IPS-NIHi11 (cell line): ENCODE measurements at places on chromosomes 5 and 9.

GRCh38 chr5:151058891-151059489 is 21.8 kb downstream of the TNIP1 start:
- DNase-seq = no peak

GRCh38 chr5:143056792-143057579 is 286.8 kb downstream of the ARHGAP26 start:
- no peak for DNase-seq

DNA sequence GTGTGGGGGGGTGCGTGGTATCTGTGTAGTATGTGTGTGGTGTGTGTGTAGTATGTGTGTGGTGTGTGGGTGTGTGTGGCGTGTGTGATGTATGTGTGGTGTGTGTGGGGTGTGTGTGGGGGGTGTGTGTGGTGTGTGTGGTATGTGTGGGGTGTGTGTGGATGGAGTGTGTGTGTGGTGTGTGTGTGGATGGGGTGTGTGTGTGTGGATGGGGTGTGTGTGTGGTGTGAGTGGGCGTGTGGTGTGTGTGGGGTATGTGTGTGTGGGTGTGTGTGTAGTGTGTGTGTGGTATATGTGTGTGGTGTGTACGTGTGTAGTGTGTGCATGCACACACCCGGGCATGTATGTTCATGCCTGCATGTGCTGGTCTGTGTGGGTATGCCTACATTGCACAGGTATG is 420.9 kb upstream of the DAP start:
- DNase-seq = no peak

GRCh38 chr5:170552621-170553115 is 48.8 kb downstream of the KCNIP1 start:
- peak; percentile 79 for DNase-seq
